ENCODE measurements at places on chromosomes 2 and 18.

- no peak for DNase-seq
These were observed 8.7 kb upstream of the NGEF start for GRCh38 chr2:233021771-233022170.

DNA sequence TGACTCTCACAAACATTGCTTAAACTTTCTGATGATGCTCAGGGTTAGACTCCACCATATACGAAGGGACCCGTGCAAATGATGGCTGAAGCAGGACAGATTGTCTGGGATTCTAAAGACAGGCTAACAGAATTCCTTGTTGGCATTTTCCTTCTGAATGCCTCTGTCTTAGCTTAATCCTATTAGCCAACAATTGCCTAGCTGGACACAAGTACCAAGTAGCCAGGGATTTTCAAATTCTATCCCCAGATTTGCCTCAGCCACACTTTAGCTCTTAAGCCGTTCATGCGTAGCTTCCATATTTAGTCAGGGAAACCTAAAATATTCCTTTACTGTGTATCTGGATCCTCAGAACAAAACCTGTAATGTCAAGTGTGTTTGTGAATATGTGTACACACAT is 40.0 kb downstream of the COL4A3 start:
- no peak for DNase-seq

DNA sequence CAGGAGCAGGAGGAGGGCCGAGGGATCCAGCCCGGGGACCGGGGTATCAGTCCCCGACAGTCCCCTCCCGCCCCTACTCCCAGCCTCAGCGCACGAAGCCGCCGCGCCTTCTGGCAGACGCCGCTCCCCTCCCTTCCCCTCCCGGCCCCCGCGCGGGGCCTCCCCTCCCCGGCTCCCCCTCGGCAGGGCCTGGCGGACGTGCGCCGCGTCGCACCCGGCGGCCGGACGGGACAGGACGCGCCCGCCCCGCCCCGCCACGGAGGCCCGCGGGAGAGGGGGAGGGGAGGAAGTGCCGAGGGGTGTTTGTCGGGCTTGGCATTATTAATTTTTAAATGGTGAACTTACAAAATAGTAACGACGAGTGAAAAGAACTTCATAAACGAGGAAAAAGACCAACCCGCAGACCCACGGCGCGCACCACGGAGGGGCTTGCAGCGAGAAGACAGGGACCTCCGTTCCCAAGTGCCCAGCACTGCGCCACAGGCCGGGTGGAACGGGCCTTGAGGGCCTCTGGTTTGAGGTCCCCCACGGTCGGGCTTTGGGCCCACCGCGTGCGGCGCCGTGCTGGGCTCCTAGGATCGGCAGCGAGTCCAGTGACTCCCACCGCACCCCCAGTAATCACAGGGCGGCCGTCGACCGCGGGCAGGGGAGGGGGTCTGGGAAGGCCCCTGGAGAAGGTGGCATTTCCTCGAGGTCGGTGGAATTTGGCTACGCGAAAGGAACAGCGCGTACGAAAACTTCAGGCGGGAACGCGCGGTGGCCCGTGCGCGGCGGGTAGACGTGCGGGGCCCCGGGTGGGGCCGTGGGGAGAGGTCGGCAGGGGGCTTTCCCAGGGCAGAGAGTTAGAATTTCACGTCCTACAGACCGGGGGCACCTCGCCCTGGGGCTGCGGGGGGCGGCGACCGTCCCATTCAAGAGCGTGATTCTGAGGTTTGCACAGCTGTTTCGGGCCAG is 954 bp upstream of the CTDSP1 start:
- DNase-seq, result no peak

DNA sequence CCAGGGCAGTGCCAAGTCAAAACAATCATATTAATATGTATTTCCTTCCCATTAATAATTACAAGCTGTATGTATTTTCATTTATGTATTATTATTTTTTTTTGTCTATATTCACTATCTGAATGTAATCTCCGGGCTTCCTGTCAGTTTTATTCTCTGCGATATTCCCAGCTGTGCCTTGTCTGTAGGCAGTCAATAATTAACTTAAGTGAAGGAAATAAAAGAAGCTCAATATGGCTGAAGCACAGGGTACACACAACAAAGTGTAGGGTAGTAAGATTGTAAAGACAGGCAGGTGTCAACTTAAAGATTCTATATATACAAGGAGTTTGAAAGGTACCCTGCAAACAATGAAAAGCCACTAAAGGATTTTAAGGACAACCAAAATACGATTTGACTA is 122.9 kb downstream of the ROCK1 start:
- DNase-seq, result no peak

DNA sequence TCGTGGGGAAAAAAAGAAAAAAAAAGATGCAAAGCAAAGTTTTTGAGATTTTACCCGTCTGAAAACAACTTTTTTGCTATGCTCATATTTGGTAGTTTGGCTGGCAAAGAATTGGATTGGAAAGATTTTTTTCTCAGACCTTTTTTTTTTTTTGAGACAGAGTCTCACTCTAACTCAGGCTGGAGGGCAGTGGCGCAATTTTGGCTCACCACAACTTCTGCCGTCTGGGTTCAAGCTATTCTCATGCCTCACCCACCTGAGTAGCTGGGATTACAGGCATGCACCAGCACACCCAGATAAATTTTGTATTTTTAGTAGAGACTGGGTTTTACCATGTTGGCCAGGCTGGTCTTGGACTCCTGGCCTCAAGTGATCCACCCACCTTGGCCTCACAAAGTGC is 56.3 kb upstream of the TANC1 start:
- DNase-seq, result no peak

All from H1 (cell line).